ENCODE measurements at places on chromosomes 1 and 21. TPM values are rescaled to one million over a fixed set of nuclear protein-coding genes. Genes with fewer than 3 reads are reported as not detected.

Gene RGS13
- total RNA-seq = not detected

Gene COL8A2
- total RNA-seq = 10.8 TPM

Gene NCAM2
- 4.6 TPM for total RNA-seq

Gene SYT11
- total RNA-seq = 22.3 TPM

- no peak overlapping the region for H3K27ac ChIP-seq
- H3K4me3 ChIP-seq = no peak overlapping the region
- no peaks in the 10 kb centered on the region for H3K27me3 ChIP-seq
- no peaks in the 10 kb centered on the region for H3K36me3 ChIP-seq
- H3K4me1 ChIP-seq = no peaks in the 10 kb centered on the region
Observed at GRCh38 chr1:236741753-236742152, 53.3 kb upstream of the MTR start.

DNA sequence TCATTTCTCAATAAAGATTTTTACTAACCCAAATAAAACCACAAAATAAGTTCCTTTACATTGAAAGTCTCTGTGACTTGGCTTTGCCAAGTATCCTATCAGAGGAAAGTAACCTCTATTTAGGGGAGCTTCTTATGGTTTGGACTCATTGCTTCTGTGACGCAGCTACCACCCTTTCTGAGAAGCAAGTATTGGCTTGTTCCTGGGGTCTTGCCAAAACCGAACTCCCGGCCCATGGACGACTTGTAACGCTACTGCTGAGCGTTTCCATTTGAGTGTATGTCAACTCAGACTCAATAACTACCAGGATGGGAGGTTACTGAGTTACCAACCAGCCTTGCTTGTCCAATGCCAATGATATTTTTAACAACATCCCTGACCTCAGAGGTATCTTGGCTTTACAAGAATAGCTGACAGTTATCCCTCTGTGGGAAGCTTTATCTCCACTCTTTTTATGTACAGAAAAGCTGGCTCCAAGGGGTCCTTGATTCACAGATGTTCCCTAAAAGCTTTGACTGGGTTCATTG lies 911.9 kb downstream of the TTLL7 start:
- H3K27ac ChIP-seq = no peak overlapping the region
- H3K36me3 ChIP-seq = no peaks in the 10 kb centered on the region
- no peak overlapping the region for H3K4me3 ChIP-seq
- no peaks in the 10 kb centered on the region for H3K4me1 ChIP-seq
- DNase-seq = no peak
- H3K27me3 ChIP-seq = no peaks in the 10 kb centered on the region

DNA sequence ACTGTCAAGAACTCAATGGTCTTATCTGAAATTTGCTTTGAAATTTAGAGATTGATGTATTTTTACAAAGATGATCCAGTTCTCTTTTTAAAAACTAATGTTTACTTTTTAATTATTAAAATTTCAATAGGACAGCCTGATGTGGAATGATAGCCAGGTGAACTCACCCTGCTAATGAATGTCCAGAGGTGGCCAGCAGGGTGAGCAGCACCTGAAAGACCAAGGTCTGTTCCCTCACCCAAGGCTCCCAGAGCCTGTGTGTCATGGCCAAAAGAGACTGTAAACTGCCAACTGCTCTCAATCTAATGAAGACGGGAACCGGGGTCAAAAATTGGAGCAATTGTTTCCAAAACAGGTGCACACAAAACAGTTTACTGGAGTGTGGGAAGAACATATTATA lies 340.4 kb downstream of the DISC1 start:
- H3K4me3 ChIP-seq = no peak overlapping the region
- peaks cover 12% of the 10 kb centered on the region for H3K4me1 ChIP-seq
- no peak overlapping the region for H3K27ac ChIP-seq
- H3K27me3 ChIP-seq = no peaks in the 10 kb centered on the region
- no peaks in the 10 kb centered on the region for H3K36me3 ChIP-seq

DNA sequence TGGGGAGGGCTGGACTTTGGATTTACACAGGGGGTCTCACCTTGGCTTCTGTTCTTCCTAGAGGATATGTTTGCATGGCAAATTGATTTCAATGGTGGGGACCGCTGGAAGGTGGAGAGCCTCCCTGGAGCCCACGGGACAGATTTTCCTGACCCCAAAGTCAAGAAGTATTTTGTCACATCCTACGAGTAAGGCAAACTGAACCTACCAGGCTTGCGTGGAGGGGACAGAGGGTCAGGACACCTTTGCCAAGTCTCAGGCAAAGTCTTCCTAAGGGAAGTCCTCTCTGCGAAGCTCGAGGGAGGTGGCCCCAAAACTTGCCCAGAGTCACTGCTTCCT lies 7.2 kb downstream of the FBXO6 start:
- no peaks in the 10 kb centered on the region for H3K4me1 ChIP-seq
- no peak for DNase-seq
- H3K27ac ChIP-seq = no peak overlapping the region

- H3K27me3 ChIP-seq = no peaks in the 10 kb centered on the region
- H3K36me3 ChIP-seq = peaks cover 4% of the 10 kb centered on the region
- H3K4me3 ChIP-seq = peak within 1 kb of the TSS; percentile 59
- peaks cover 23% of the 10 kb centered on the region for H3K4me1 ChIP-seq
Observed at GRCh38 chr1:37556712-37557196, at the start of gene DNALI1. DNALI1 (plus strand) TSS chr1:37556940; CDS start chr1:37556995, 55 bp downstream.

- peak; percentile 75 for DNase-seq
- no peaks in the 10 kb centered on the region for H3K27me3 ChIP-seq
Observed at GRCh38 chr1:27365372-27366112, 1.2 kb downstream of the MAP3K6 start.

GRCh38 chr1:46445773-46446256 lies 43.8 kb upstream of the DMBX1 start:
- H3K36me3 ChIP-seq = no peaks in the 10 kb centered on the region
- no peak overlapping the region for H3K4me3 ChIP-seq
- H3K27me3 ChIP-seq = peaks cover 55% of the 10 kb centered on the region
- H3K27ac ChIP-seq = no peak overlapping the region
- DNase-seq = no peak
- no peaks in the 10 kb centered on the region for H3K4me1 ChIP-seq

GRCh38 chr1:93394514-93394913 lies 48.8 kb downstream of the DR1 start:
- no peak for DNase-seq
- no peaks in the 10 kb centered on the region for H3K4me1 ChIP-seq
- no peaks in the 10 kb centered on the region for H3K36me3 ChIP-seq

GRCh38 chr1:24236789-24237371 lies 49.8 kb upstream of the IFNLR1 start:
- H3K27ac ChIP-seq = no peak overlapping the region
- DNase-seq = peak; percentile 75
- H3K36me3 ChIP-seq = no peaks in the 10 kb centered on the region
- no peak overlapping the region for H3K4me3 ChIP-seq

GRCh38 chr1:101971304-101971703 lies 25.4 kb downstream of the OLFM3 start:
- H3K36me3 ChIP-seq = no peaks in the 10 kb centered on the region
- no peaks in the 10 kb centered on the region for H3K4me1 ChIP-seq
- DNase-seq = no peak
- H3K27me3 ChIP-seq = no peaks in the 10 kb centered on the region
- H3K27ac ChIP-seq = no peak overlapping the region
- H3K4me3 ChIP-seq = no peak overlapping the region

- no peaks in the 10 kb centered on the region for H3K27me3 ChIP-seq
- no peak for DNase-seq
Observed at GRCh38 chr1:64242895-64243756, 39.7 kb downstream of the UBE2U start.

DNA sequence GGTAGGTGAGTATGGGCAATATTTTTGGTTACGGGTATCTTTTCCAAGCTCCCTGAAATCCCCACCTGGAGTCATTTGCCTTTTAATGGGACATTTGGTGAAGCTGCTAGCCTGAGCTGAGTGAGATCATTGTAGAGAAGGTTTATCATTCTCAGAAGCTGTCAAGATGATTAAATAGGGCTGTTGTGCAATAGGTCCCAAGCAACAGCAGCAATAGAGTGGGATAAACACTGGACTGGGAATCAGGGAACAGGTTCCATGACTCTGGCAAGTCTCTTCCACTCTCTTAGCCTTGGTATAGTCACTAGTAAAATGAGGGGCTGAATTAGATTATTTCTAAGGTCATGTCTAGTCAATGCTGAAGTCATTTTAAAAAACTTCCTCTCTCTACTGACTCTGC lies 30.3 kb upstream of the FAM78B start:
- H3K4me3 ChIP-seq = no peak overlapping the region
- no peaks in the 10 kb centered on the region for H3K4me1 ChIP-seq
- peak; percentile 82 for DNase-seq
- H3K36me3 ChIP-seq = no peaks in the 10 kb centered on the region
- no peaks in the 10 kb centered on the region for H3K27me3 ChIP-seq

DNA sequence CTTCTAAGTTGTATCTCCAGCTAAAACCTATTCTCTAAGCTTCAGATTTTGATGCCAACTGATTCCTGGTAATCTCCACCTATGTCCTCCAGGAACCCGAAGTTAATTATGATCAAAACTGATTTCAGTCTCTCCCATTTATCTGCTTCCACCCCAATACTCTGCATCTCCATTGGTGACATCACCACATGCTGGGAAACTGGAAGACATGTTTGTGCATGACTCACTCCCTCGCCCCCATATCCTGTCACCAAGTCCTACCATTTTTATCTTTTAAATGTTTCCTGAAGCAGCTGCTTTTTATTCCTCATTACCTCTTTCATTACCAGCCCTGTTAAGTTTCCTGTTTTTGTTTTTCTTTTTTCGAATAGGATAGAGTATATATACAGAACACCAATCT lies 228.5 kb downstream of the LRRC40 start:
- DNase-seq = peak; percentile 41
- no peaks in the 10 kb centered on the region for H3K36me3 ChIP-seq
- H3K4me3 ChIP-seq = no peak overlapping the region
- H3K27ac ChIP-seq = no peak overlapping the region
- H3K27me3 ChIP-seq = no peaks in the 10 kb centered on the region

All from astrocyte (in vitro differentiated cells and primary cell).